Thoracic aorta endothelial cell (primary cell): ENCODE measurements at places on chromosomes 1 and 21. TPM values are rescaled to one million over a fixed set of nuclear protein-coding genes. Genes with fewer than 3 reads are reported as not detected.

NCAM2 gene
- 0.13 and 0.22 TPM in 2 replicates for total RNA-seq

DNM3 gene
- total RNA-seq, result 3.3 and 4.7 TPM in 2 replicates

IGSF8 gene
- 7.6 and 9.8 TPM in 2 replicates for total RNA-seq

RNU1-2 gene
- total RNA-seq, result under 0.01 TPM in 2 replicates

DPYD gene
- 75.4 and 76.7 TPM in 2 replicates for total RNA-seq

DDAH1 gene
- total RNA-seq, result 125 and 155 TPM in 2 replicates

SLC44A3 gene
- 0.14 and 1.1 TPM in 2 replicates for total RNA-seq

SMCP gene
- total RNA-seq, result not detected in 2 replicates

MRPL39 gene
- total RNA-seq, result 50.7 and 57.4 TPM in 2 replicates

GCSAML gene
- not detected in 2 replicates for total RNA-seq

OR6N1 gene
- not detected in 2 replicates for total RNA-seq

NTMT2 gene
- not detected in 2 replicates for total RNA-seq

PCAT6 gene
- total RNA-seq, result not detected in 2 replicates
